Retinal pigment epithelial cell (primary cell): ENCODE measurements at places on chromosomes 6 and 20.

DNA sequence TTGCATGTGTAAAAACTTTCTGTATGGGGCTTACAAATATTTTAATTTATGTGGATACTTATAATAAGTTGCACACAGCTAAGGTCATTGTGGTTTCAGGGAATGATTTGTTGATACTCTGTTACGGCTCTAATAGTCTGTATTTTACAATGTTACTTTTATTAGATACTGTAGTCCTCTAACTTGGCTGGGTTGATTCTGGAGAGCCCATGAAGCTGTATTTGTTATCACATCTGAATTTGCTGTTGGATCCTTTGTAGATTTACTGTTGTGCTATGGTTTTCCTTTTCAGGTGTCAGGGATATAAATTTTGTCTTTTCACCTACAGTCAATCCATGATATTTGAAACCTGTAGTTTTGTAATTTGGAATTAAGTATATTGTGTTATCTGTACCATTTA is 161.0 kb downstream of the ARID1B start:
- no peak for DNase-seq

- DNase-seq, result no peak
These were observed 81.7 kb downstream of the FAM217A start for GRCh38 chr6:3997177-3997770.

DNA sequence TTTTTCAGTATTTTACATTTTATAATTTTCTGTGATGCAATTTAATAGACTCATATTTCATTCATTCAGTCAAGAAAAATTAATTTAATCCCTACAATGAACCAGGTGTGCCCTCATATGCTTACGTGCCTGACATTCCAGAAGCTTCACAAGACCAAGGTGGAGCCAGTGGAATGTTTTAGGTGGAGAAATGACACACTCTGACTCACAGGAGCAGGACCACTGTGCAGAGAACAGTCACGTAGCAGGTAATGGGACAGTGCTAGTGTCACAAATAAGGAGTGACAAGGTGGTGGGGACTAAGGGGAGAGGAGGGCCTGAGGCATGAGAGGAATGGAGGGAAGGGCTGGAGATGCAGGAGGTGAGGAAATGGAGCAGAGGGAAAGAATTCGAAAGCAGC is 37.0 kb upstream of the HLA-G start:
- no peak for DNase-seq

DNA sequence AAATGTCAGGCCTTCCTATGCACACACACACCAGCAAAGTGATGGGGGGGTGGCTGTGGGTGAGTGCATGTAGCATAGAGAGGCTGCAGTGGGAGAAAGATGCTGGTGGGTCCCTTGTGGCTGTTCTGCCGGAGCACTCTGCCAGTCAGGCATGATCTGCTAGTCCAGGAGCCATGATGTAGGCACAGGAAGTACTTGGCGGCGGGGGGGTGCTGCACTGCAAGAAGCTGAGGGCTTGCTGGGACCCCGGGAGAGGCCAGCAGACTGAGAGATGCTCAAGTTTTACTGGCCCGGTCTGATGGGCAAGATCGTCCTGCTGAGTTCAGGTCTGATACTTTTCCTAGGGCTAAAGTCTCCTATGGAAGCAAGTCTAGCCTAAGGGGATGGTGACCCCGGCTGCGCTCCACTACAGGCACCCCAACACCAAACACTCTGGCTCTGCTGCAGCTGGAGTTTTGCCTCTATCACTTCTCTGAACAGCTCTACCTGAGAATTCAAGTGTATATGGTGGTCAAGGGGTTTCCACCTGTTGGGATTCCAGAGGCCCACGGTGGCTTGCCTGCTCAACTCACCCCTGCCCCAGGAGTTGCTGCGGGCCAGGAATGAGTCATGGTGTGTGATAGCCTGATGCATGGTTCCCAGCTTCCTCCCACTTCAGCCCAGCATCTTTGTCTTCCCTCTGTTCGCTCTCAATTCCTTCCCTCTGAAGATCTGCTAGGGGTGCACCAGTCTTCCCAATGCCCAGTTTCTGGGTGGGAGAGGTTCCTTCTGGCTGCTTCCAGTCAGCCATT is 971.8 kb upstream of the ADGRB3 start:
- DNase-seq, result no peak

DNA sequence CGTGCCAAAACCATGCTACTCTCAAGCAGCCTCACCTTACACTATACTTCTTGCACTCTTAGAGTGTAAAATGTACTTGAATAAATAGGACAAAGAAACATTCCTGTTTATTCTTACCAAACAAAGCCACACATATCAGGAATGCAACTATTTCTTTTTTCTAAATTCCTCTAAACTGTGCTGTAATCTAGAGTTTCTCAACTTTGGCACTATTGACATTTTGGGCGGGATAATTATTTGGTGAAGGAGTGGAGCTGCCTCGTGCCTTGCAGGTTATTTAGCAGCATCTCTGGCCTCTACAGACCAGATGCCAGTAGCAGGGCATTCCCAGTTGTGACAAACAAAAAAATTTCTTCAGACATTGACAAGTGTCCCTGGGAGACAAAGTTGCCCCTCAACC is 86.9 kb downstream of the PHACTR1 start:
- DNase-seq, result no peak

DNA sequence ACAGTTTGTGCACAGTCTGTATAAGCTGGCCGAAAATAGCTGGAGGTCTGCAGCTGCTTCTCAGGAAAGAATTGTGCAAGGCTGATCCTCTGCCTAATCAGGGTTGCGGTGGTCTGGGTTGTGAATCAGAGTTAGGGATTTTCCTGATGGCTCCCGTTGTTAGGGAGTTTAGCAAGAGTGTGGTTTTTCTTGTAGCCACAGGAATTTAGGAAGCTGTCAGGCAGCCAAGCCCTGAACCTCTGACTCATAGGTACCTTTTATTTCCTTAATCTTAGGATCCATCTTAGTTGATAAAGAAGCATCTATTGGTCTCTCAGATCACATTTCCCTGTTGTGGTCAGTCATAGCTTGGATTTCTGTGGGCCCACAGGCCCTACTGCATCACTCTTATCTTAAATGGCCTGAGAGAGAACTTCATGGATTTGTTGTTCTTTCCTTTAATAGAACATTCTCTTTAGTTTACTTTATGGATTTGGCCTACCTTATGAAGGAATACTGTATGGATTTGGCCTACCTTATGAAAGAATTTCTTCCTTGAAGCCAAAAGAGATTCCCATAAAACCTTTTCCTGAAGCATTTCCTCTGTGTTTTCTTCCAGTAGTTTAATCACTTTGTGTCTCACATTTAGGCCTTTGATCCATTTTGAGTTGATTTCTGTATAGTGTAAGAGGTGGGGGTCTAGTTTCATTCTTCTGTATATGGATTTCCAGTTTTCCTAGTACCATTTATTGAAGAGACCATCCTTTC is 10.3 kb downstream of the KIF25 start:
- DNase-seq, result peak; percentile 97

- no peak for DNase-seq
These were observed 235.4 kb downstream of the HDGFL1 start for GRCh38 chr6:22804620-22805261.

GRCh38 chr6:105209950-105210706 is 30.3 kb upstream of the POPDC3 start:
- DNase-seq, result no peak

- DNase-seq, result no peak
These were observed 144.8 kb downstream of the PDSS2 start for GRCh38 chr6:107314531-107314939.

DNA sequence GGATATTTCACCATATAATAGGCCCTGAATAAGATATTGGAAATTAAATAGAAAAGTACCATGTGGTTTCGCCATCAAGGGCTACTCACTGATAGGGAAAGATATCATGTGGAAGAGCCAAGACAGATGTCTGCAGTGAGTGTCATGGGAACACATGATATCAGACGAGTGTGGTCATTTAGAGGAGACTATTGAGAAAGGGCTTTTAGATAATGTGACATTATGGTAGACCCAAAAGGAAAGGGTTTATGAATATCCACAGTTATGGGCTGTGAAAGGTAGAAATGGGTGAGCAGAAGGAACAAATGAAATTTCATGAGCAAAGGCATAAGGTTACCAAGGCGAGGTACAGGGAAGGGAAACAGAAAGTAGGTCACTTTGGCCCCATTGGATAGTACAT is 182.3 kb upstream of the PRSS16 start:
- no peak for DNase-seq

DNA sequence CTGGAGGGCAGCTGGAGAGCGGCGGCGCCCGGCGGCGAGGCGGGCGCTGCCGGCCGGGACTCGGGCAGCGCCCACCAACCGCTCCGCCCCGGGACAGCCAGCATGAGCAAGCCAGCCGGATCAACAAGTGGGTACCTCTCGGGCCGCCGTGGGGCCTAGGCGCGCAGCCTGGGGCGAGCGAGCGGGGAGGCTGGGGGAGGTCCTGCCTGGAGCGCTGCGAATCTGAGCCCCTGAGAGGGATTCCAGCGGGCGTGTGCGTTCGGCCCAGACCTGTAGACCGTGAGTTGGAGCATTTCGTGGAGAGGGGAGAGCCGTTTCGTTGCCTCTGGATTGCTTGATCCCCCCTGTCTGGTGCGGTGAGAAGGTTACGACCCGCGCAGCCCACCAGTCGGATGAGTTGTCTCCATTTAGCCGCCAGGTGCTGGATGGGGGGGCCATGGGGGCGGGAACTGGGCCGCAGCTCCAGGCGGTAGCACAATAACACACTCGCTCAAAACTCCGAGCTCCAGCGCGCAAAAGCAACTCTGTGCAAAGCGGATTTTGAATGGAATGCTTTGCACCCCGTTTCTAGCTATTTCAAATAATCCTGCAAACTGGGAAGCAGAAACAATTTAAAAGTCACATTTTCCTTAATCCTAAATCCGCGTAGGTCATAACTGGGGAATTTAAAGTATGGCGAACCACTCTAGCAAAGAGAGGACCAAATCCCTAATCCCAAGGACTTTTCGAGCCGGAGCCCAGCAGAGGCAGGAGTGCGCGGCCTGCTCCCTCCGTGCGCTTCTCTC is 1.0 kb downstream of the NR2E1 start:
- peak; percentile 60 for DNase-seq

GRCh38 chr6:116040993-116041392 is 19.7 kb downstream of the FRK start:
- no peak for DNase-seq

GRCh38 chr20:13883425-13883824 is 98.6 kb downstream of the NDUFAF5 start:
- no peak for DNase-seq

- DNase-seq, result no peak
These were observed 59.6 kb downstream of the DHX35 start for GRCh38 chr20:39021748-39022147.

DNA sequence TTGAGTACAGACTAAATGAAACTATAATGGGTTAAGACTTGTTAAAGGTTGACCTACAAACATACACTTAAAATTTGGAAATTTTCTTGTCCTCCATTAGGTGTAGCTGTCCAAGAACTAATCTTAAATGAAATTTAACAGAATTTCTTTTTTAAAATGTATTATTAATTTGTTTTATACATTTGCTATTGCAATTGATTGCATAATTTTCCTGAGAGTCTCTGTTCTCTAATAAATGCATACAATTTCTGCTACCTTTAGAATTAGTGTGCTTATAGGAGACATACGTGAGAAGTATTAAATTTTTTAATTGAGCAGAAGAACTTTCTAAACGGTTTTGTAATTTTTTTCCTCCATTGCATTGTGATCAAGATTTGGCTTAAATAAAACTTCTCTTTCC is 1.5 kb downstream of the FAM135A start:
- DNase-seq, result no peak

DNA sequence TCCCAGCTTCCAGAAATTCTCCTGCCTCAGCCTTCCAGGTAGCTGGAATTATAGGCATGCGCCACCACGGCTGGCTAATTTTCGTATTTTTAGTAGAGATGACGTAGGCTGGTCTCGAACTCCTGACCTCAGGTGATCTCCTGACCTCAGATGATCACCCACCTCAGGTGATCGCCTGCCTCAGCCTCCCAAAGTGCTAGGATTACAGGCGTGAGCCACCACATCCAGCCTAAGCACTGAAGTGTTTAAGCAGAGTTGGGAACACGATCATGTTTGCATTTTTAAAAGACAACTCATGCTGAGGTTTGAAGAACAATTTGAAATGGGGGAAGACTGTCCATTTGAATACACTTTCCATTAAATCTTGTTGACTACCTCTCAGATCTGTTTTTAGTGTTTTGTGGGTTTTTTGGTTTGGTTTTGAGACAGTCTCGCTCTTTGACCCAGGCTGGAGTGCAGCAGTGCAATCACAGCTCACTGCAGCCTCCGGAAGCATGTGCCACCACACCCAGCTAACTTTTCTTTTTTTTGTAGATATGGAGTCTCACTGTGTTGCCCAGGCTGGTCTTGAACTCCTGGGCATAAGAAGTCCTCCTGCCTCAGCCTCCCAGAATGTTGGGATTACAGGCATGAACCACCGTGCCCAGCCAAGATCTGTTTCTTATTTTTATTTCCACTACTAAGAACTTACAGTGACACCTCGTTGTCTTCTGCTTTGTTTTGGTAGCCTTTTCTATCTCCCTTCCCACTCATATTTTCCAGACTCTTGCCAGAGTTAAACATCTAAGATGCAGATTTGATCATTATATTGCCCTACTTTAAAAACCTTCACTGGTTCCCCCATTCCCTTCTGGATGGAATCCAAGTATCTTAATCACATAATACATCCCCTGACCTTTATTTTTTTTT is 5.5 kb downstream of the CASP8AP2 start:
- no peak for DNase-seq

DNA sequence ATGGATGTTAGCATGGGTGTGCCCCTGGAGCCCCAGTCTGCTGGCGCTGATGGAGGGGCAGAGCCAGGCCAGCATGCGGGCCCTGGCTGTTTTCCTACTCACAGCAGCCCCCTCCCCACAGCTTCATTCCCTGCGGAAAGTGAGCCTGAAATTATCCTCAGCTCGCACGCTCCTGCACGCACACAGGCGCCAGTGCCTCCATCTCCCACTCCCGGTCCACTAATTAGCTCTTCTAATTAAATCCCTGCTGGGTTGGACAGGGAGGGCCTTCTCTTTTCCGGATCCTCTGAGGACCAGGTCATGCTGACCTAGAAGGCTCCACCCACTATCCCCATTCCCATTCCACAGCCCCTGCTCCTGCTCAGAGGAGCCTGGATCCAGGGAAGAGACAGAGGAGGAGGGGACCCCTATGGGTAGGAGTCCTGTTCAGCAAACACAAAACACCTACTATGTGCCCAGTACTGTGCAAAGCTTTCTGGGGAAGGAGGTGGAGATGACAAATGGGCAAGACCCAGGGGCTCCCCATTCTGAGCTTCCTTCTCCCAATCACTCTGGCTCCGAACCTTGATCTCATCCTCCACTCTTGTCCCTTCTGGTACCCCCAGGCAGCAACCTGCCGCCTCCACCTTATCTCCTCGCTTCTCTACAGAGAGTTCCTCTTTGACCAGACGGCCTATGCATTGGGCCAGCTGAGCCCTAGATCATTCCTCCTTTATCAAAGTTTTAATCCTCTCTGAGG is 70.2 kb upstream of the CCDC167 start:
- no peak for DNase-seq

- no peak for DNase-seq
These were observed 14.8 kb upstream of the TGM2 start for GRCh38 chr20:38179846-38180245.
